Stimulated activated CD8-positive, alpha-beta memory T cell treated with anti-CD3 and anti-CD28 coated beads, Interleukin-4, amount 100 ng/mL, for 1 hour (primary cell): ENCODE measurements at places on chromosomes 5 and 9.

- no peak for DNase-seq
Measured at GRCh38 chr9:70868661-70869652, 252.5 kb downstream of the TRPM3 start.

- DNase-seq = no peak
Measured at GRCh38 chr5:6551955-6552313, 80.9 kb downstream of the NSUN2 start.

DNA sequence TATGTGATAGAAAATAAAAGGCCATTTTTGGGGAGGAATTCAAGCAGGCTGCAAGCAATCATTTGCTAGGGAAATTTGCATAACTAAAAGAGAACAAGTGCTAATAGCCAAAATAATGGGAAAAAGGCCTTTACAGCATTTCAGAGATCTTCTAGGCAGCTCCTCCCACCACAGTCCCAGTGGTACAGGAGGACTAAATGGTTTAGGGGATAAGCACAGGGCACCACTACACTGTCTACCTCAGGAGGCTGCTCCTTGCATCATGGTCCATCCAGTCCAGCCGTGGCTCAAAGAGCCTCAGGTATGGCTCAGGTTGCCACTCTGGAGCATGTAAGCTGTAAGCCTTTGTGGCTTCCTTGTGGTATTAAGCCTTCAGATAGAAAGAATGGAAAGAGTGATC is 485.6 kb downstream of the PDE4D start:
- DNase-seq = no peak

DNA sequence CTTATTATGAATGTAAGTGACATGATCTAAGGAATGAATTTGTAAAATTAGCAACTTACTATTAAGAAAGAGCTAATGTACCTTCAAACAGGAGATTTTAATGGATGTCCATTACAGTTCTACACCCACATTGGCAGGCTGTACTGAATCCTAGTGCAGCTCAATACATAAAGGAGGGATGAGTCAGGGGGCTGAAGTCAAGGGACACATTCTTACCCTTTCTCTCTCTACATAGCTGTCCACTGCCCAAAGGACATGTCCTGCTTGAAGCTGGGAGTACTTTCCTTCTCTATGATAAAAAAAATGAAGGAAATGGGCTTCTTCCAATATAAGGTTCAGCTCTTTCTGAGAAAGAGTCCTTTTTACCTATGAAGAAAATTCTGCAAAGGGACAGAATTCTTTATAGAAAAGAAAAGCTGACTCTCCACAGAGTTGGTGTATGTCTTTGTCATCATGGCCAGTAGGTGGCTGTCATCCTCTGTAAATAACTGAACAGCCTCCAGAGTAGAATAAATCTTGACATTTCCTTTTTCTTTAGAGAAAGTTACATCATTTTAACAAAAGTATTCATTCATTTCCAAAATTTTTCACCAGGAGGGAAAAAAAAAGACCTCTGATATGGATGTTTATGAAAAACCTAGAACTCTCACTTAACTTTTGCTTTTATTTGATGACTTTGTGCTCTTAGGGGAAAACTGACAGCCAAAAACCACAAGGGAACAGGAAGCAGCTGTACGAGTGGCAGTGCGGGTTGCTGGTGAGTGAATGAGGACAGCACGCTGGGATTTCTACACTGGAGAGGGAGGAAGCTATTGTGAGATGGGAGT is 13.1 kb upstream of the IFNA14 start:
- no peak for DNase-seq

- no peak for DNase-seq
Measured at GRCh38 chr5:135979510-135979909, 24.7 kb upstream of the LECT2 start.
